ENCODE measurements at places on chromosomes 5 and 9.

DNA sequence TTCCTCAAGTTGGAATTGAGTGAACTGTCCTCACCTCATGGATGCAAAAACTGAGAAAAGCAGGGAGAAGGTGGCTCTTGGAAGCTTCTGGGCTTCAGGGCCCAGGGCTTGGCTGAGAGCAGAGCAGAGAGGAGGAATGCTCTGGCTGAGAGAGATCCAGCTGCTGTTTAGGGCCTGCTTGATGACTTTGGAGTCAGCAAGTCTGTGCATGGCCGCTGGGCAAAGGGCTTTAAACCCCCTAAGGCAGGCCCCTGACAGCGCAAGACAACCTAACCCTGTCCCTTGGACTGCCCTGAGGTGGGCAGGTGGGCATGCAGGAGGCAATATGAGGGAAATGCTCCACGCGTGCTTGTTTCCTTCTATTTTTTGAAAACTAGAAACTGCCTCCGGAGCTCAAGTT is 8.6 kb downstream of the STC2 start:
- peak overlapping the region; percentile 16 for H3K27ac ChIP-seq
- peaks cover 4% of the 10 kb centered on the region for H3K36me3 ChIP-seq
- DNase-seq, result no peak
- H3K4me3 ChIP-seq, result no peak overlapping the region
- peaks cover 41% of the 10 kb centered on the region for H3K4me1 ChIP-seq
- peaks cover 14% of the 10 kb centered on the region for H3K27me3 ChIP-seq

DNA sequence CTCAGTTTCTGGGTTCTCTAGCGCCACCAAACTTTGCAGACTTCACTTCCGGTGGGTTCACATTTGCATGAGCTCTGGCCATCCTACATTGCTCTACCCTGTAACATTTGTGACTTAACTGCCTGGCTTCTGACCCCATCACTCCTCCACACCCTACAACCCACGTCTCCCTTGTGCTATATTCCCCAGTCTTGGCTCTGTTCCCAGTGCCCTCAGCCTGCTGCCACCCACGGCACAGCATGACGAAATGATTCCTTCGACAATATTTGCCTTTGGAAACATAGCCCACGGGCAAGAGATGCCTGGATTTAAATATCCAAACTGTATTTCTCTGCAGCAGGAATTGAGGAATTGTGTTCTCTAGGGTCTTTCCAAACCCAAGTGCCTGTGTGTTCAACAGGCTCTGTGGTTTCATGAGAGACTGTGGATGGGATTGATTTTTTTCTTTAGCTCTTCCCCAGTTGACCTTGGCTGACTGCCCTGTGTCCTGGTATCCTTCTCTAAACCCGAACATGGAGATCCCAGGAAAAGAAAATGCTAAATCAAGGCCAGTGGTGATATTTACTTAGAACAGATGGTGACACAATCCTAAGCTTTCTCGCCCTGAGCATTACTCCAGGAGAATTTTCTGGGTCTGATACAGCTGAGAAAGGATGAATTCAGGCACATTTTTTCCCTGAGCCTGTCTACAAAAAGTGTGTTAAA is 44.4 kb upstream of the GRIA1 start:
- no peaks in the 10 kb centered on the region for H3K36me3 ChIP-seq
- no peak overlapping the region for H3K27ac ChIP-seq
- H3K4me1 ChIP-seq, result no peaks in the 10 kb centered on the region
- H3K4me3 ChIP-seq, result no peak overlapping the region
- H3K27me3 ChIP-seq, result no peaks in the 10 kb centered on the region

GRCh38 chr5:42994246-42994554 is 45.9 kb downstream of the ANXA2R start:
- H3K4me3 ChIP-seq, result peak overlapping the region; percentile 26
- H3K27ac ChIP-seq, result peak overlapping the region; percentile 25
- no peaks in the 10 kb centered on the region for H3K36me3 ChIP-seq
- DNase-seq, result no peak
- H3K4me1 ChIP-seq, result peaks cover 24% of the 10 kb centered on the region
- H3K27me3 ChIP-seq, result peaks cover 95% of the 10 kb centered on the region

- no peaks in the 10 kb centered on the region for H3K27me3 ChIP-seq
- H3K27ac ChIP-seq, result no peak overlapping the region
- H3K36me3 ChIP-seq, result no peaks in the 10 kb centered on the region
- no peak for DNase-seq
Measured at GRCh38 chr5:125928663-125929062, 494.5 kb upstream of the GRAMD2B start.

DNA sequence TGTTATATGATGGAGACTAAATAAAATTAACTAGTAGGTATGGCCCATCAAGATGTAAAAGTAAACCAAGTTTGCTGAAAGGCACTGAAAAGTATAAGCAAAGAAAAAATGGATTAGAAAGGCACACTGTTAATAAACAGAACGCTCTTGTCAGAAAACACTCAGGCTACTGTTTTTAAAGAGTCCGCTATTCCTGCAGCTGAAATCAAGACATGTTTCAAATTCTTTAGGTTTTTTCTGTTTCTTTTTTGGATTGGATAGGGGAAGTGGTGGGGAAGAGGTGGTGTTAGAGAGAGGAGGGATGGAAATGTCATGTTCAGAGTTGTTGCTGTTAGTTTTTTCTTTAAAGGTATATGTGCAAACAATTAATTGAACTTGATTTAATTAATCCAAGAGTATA is 17.5 kb downstream of the OSTF1 start:
- H3K36me3 ChIP-seq, result no peaks in the 10 kb centered on the region
- H3K27me3 ChIP-seq, result no peaks in the 10 kb centered on the region
- DNase-seq, result no peak
- no peak overlapping the region for H3K4me3 ChIP-seq
- no peaks in the 10 kb centered on the region for H3K4me1 ChIP-seq

Measured in spinal cord (tissue), 10 donors.